ENCODE measurements at places on chromosomes 6 and 20.

DNA sequence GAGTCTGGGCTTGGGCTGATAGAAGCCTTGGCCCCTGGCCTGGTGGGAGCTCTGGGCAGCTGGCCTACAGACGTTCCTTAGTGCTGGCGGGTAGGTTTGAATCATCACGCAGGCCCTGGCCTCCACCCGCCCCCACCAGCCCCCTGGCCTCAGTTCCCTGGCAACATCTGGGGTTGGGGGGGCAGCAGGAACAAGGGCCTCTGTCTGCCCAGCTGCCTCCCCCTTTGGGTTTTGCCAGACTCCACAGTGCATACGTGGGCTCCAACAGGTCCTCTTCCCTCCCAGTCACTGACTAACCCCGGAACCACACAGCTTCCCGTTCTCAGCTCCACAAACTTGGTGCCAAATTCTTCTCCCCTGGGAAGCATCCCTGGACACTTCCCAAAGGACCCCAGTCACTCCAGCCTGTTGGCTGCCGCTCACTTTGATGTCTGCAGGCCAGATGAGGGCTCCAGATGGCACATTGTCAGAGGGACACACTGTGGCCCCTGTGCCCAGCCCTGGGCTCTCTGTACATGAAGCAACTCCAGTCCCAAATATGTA is 957 bp upstream of the VEGFA start:
- DNase-seq, result no peak

DNA sequence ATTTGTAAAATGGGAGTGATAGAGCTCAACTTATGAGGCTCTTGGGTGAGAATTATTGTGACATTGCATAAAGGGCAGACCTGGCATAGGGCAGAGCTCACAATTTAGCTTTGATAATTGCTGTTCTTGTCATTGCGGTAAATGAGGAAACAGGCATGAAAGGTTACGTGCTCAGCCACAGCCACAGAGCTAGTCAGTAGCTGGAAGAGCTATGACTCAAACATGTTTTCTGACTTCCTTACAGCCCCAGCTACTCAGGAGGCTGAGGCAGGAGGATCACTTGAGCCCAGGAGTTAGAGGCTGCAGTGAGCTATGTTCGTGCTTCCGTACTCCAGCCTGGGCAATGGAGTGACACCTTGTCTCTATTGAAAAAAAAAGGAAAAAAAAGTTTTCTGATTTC is 3.5 kb upstream of the GHRH start:
- no peak for DNase-seq

DNA sequence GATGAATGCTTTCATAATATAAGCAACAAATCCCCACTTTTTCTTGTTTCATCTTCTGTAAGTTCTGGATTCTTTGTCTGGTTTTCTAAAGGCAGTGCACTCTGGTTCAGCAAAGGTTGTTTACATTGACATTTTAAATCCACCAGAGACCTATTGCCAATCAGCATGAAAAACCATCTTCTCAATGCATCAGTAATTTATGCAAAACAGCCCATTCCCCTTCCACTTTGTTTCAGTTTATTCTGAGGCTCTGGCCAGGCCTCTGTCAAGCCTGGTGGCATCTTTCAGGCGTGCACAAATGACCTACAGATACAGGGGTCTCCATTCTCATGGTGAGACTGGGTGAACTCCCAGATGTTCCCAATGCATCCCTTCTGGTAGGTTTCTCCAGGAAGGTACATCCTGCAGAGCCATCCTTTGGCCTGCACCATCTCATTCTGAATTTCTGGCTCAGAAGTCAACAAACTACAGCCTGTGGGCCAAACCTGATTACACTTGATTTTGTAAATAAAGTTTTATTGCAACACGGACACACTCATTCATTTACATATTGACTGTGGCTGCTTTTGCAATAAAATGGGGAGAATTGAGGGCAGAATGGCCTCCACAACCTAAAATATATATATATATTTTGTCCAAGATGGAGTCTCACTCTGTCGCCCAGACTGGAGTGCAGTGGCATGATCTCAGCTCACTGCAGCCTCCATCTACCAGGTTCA is 405.4 kb downstream of the PREX1 start:
- DNase-seq, result no peak

- DNase-seq, result no peak
Observed at GRCh38 chr20:1926237-1926636, 31.0 kb downstream of the SIRPA start.

- DNase-seq, result peak; percentile 61
Observed at GRCh38 chr20:58086763-58087561, 141.5 kb downstream of the ANKRD60 start.
